Bronchial epithelial cell (primary cell): ENCODE measurements at places on chromosomes 4 and X. TPM values are rescaled to one million over a fixed set of nuclear protein-coding genes. Genes with fewer than 3 reads are reported as not detected.
A peak's percentile ranks its signal among the peaks of the same experiment; 100 is the strongest.

The KLHL5 gene
- total RNA-seq: 84.6 and 121 TPM in 2 replicates

The ATP8A1 gene
- total RNA-seq: 1.4 and 2.1 TPM in 2 replicates

The GPR143 gene
- total RNA-seq: 0.51 and 0.79 TPM in 2 replicates

The FRMPD4 gene
- under 0.01 and 0.79 TPM in 2 replicates for total RNA-seq

The LRP2BP gene
- total RNA-seq: 0.53 and 0.64 TPM in 2 replicates

The CT45A9 gene
- not detected in 2 replicates for total RNA-seq

GRCh38 chr4:42452823-42453222 lies 55.5 kb downstream of the SHISA3 start:
- no peak for DNase-seq

GRCh38 chrX:101803451-101803850 lies 128.4 kb downstream of the ZMAT1 start:
- peak; percentile 13 for DNase-seq

DNA sequence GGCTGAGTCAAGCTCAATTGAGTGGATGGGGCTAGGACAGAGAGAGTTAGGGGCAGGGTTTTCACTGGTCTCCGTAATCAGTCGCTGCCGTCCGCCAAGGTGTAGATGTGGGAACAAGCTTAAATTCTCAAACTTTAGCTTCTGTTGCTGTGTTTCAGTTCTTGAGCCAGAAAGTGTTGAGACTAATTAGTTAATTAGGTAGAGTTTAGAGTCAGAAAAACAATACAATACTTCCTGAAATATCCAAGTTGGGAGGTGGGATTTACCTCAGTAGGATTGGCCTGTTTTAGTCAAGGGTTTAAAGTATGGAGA lies 1.1 kb upstream of the UBE2D3 start:
- no peak for DNase-seq

DNA sequence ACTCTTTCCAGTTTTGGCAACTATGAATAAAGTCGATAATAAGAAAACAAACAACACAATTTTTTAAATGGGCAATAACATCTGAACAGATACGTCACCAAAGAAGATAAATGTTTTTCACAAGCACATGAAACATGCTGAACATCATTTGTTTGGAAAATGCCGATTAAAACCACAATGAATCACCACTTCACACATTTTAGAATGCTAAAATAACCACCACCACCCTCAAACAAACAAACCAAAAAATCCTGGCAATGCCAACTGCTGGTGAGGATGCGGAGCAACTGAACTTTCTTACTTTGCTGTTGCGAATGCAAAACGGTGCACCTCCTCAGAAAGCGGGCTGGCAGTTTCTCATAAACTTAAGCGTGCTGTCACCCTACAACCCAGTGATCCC lies 115.9 kb downstream of the NSUN7 start:
- peak; percentile 12 for DNase-seq

DNA sequence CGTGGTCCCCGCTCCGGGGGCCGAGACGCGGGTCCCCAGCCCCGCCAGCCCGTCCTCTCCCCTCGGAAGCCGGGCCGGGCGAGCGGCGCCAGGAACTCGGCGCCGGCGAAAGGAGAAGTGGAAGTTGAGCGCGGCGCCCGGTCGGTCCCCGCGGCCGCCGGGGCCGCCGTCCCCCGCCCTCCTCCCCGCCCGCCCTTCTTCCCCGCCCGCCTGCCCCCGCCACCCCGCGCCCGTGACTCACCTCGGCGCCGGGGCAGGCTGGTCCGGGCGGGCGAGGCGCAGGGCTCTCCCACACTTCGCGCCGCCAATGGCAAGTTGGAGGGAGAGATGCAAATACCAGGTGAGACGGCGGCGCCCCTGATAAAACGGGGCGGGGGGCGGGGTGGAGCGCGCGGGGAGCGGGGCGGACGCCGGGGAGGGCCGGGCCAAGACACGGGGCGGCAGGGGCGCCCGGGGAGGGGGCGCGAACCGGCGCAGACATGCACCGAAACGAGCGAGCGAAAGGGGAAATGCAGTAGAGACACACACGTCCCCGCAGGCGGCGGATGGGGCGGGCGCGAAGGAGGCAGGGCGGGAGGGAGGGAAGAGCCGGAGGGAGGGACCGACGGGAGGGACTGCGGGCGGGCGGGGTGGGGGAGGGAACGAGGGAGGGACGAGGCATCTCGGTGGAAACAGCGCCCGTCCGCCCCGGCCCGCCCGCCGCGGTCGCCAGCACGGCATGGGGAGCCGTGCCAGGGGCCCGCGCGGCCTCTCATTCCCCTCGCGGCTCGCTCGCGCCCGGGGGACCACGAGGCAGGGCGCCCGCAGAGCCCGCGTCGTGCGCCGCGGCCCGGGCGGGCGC lies at the start of gene ELF4:
Gene ELF4 (minus strand): TSS at position 119 of the 841 bp plus-strand sequence. CDS start 29,167 bp downstream, outside the sequence.
- no peak for DNase-seq

- no peak for DNase-seq
These were observed 36.9 kb downstream of the ANKRD17 start for GRCh38 chr4:73221734-73222133.

DNA sequence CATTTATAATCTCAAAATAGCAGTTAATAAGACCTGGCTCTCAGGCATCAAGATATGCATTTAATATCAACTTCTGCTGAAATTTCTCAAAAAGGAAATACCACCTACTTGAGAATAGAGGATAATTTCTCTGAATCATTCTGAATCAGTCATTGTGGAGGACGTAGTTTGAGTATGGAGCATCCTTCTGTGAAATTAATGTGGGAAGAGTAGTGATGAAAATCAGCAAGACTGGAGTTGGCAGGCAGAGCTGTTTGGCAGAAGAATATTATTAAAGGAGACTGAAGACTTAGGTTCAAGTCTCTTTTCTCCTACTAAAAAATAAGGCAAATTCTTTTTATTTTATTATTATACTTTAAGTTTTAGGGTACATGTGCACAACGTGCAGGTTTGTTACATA lies 325.6 kb upstream of the ATOH1 start:
- no peak for DNase-seq

DNA sequence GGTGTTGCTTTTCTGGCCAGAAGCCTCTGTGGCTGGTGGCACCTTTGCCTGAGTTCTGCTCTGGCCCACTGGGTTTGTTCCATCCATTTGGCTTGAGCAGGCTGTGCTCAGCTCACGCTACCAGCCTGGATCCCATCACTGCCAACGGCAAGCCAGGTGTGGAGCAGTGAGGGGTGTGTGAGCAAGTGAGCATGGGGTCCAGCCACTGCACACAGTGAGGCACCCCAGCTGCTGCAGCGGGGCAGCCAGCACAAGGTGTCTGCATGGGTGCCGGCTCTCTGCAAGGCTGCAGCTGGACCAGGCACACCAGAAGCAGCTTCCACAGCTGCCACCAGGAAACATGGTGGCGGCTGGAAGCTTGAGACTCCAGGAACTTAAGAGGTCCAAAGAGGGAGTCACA lies 46.8 kb downstream of the ARAP2 start:
- no peak for DNase-seq

DNA sequence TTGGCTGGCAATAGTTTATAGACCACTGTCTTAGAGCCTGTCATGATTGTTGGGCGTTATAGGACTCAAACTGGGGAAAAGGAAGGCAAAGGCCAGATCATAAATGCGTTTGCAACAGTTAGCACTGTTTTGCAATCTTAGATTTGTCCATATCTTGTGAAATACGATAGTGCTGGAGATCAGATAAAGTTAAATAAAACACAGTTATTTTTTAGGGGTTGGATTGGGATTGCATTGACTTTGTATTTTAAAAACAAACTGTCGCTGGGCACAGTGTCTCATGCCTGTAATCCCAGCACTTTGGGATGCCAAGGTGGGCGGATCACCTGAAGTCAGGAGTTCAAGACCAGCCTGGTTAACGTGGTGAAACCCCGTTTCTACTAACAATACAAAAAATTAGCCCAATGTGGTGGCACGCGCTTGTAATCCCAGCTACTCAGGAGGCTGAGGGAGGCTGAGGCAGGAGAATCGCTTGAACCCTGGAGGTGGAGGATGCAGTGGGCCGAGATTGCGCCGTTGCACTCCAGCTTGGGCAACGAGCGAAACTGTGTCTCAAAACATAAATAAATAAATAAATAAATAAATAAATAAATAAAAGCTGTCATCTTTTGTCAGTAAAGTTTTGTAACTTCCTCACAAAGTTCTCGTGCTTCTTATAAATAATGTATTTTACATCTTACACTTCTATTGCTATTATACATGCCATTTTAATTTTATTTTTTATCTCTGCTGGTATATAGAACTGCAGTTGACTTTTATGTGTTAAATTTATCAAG lies 117.2 kb downstream of the KDM6A start:
- DNase-seq: no peak

- DNase-seq: peak; percentile 12
These were observed 5.8 kb downstream of the LAS1L start for GRCh38 chrX:65528705-65529340.

GRCh38 chrX:32896088-32896487 lies 315.3 kb downstream of the DMD start:
- DNase-seq: no peak

DNA sequence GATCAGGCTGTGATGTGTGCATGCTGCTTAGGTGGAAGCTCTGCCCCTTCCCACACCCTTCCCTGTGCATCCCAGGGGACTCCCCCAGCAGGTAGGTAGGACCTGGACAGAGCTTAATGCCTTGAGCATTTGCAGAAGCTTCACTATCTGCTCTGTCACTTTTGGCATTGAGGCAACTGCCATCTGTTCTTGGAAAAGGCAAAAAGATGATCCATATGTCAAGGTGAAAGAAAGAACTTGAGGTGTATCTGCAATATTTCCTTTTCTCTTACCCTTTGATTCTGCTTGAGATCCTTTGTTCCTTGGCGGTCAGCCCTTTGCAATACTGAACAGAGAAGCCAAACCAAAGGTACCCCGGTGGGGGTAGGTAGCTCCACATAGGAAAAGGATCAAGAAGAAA lies 37.1 kb upstream of the TBC1D9 start:
- DNase-seq: no peak

- DNase-seq: no peak
These were observed 76.5 kb upstream of the BCOR start for GRCh38 chrX:40174001-40174853.

GRCh38 chr4:9608300-9608699 lies 164.1 kb downstream of the DEFB131A start:
- DNase-seq: no peak

DNA sequence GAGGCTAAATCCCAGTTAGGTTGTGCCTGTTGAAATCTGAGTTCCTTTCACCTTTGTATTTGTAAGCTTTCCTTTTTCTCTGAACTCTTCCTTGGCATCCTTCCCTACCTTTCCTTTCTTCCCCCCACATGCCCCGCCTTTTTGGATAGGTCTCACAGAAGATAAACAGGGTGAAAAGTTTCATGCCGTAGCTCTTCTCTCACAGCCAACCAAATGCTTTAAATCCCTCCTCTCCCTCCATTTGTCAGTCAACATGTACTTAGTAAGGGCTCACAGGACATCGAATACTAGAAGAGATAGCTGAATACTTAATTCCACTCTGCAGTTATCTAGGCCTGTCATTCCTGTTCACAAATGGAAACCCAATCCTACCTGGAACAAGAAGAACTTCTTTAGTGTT lies 107.1 kb upstream of the BMPR1B start:
- no peak for DNase-seq

GRCh38 chrX:153897899-153898298 lies 6.6 kb upstream of the AVPR2 start:
- DNase-seq: no peak
